Endodermal cell (in vitro differentiated cells): ENCODE measurements at places on chromosomes 3 and 15.

GRCh38 chr3:28039234-28039633 is 202.2 kb upstream of the CMC1 start:
- no peak for DNase-seq

GRCh38 chr15:69120732-69121131 is 39.7 kb upstream of the GLCE start:
- DNase-seq: no peak

GRCh38 chr15:99416191-99417188 is 149.3 kb upstream of the MEF2A start:
- peak; percentile 65 for DNase-seq

- DNase-seq: no peak
Measured at GRCh38 chr3:85161544-85161943, 202.8 kb downstream of the CADM2 start.

DNA sequence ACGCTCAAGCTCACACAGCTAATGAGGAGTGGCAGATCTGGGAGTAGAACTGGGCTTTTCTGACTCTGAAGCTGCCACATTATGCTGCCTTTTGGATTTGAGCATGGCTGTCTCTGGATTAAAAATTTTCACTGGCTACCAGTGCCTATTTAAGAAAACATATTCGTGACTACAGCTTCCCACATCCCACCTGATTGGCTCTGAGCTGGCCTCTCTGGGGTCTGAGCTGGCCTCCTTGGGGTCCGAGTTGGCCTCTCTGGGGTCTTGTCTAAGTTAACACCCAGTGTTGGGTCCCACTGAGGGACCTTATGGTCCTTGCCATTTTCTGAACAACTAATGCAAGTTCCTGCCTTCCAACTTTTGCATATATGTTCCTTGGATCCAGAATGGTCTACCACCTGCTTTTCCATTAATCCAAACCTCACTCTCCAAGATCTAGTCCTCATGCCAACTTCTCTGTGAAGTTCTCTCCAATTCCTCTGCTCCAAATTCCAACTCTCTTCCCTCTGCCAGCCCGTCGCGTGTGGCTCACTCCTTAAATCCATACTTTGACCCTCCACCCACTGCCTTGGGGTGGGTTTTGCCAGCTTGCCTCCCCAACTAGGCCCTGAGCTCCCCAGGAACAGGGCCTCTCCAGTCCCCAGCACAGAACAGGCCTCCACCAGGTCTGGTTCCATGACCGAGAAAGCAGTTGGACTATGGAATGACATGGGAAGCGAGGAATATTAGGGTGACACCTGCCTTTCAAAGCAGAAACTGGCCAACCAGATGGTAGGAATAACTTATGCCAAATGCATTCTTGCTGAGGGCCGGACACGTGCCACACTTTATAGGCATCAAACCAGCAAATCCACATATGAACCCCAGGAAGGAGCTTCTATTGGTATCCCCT is 42.5 kb downstream of the ATP2B2 start:
- DNase-seq: no peak
